Colonic mucosa (tissue), 4 donors: ENCODE measurements at places on chromosomes 3 and 15. TPM values are rescaled to one million over a fixed set of nuclear protein-coding genes. Genes with fewer than 3 reads are reported as not detected.

The SLC24A5 gene
- not detected for total RNA-seq

The GP5 gene
- not detected for total RNA-seq

The PPCDC gene
- 23.1 TPM for total RNA-seq

The RPP25 gene
- total RNA-seq, result 25.5 TPM
